GM12864 (cell line): ENCODE measurements at places on chromosomes 16 and 17.

DNA sequence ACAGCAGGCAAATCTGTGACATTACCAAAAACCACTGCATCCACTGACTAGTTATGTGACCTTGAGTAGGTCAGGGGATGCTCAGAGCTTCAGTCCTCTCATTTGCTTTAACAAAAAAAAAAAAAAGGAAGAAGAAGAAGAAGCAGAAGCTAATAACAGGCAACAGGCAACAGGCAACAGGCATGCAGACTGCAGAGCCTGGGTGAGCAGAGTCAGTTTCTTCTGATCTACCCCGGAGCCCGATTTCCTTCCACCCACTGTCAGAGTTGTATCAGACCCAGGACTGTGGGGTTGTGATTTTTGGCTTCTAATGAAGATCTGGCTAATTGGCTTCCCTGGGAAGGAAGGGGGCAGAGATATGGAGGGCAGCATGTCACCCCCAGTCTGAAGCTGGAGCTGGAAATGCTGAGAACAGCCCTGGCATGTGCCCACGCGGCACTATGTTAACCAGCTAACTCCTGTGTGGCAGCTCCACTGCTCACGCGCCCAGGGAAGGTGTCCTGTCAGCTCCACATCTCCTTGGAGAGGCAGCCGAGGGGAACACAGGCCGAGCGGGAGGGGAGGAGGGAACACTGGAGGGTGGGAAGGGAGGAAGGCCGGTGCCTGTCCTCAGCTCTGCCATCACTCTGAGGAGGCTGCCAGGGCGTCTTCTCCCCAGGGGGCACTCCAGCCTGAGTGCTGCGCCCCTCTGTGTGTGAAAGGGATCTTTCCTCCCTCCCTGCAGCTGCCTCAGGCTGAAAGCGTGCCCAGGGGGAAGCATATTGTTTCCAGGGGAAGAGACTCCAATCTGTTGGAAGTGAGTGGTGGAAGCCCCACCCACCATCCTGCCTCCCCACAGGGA is 17.6 kb downstream of the SRCIN1 start:
- no peak for DNase-seq

- no peak for DNase-seq
Observed at GRCh38 chr17:60134396-60135150, 15.2 kb upstream of the CA4 start.

- DNase-seq = no peak
Observed at GRCh38 chr17:43994272-43995149, 9.9 kb upstream of the NAGS start.

- DNase-seq = no peak
Observed at GRCh38 chr17:63116967-63117830, 151.2 kb downstream of the TANC2 start.

DNA sequence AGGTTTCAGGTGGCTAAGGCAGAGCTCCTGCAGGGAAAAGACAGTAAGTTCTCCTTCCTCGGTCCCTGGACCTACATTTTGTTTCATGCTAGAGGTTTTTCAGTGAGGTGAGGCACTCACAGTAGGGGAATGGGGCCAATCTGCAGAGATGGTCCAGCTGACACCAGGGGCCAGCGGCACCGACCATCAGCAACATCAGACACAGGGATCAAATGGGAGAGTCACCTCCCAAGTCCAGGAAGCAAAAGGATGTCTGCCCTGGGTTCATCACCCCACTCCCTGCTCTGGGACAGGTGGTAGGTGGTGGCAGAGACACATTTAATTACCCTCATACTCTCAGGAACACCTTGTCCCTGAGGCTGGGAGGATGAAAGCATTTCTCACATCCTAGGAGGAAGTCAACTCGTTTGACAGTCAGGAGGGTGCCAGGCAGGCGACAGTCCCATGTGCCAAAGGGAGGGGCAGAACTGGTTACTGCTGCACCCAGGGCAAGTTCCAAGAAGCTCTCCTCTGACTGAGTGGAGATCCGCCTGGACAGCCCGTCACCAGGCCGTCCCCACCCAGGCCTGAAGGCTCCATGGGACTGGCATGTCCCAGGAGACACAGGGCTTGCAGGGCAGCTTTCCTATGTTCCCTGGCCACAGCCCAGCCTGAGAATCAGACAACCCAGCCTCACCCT is 19.2 kb downstream of the ATP6V0D1 start:
- no peak for DNase-seq

- DNase-seq = no peak
Observed at GRCh38 chr16:9334103-9334502, 242.7 kb downstream of the HAPSTR1 start.

- DNase-seq = no peak
Observed at GRCh38 chr17:59859444-59860025, 33.2 kb downstream of the TUBD1 start.

DNA sequence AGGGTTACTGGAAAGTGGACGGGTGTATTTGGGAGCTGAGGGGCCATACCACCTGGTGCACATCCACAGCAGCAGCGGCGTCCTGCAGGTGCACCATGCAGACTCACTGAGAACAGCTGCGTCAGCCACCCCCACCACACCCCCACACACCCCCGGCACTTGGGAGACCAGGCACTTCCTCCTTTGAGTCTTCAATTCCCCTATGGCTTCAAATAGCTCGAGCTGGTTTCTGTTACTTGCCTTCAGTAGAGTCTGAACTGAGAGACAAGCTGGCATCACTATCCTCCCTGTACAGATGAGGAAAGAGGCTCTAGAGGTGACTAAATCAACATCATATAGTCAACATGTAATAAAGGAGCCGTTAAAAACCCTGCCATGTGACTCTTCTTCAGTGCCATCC is 15.4 kb downstream of the CUEDC1 start:
- DNase-seq = peak; percentile 82

- DNase-seq = no peak
Observed at GRCh38 chr17:19647697-19648474, 665 bp upstream of the ALDH3A2 start.

- peak; percentile 13 for DNase-seq
Observed at GRCh38 chr17:4249452-4250029, 14.2 kb downstream of the ANKFY1 start.

DNA sequence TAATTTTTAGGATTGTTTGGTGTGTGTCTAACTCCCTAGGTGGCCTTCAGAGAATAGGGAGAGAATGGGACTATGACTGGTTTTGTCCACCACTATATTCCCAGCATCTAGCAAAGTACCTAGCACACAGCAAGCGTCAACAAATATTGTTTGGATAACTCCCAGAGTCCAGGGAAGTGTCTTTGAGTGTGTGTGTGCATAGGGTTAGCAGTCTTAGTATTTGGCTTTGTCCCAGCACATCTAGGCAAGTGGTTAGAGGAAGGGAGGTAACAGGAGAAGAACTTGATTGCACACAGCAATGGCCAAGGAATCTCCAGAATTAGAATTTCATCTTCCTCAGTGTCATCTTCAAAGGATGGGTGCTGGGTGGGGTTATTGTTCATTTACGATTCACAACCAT is 385.4 kb upstream of the CDH5 start:
- no peak for DNase-seq

- DNase-seq = no peak
Observed at GRCh38 chr16:66462912-66463311, 35.8 kb downstream of the BEAN1 start.

DNA sequence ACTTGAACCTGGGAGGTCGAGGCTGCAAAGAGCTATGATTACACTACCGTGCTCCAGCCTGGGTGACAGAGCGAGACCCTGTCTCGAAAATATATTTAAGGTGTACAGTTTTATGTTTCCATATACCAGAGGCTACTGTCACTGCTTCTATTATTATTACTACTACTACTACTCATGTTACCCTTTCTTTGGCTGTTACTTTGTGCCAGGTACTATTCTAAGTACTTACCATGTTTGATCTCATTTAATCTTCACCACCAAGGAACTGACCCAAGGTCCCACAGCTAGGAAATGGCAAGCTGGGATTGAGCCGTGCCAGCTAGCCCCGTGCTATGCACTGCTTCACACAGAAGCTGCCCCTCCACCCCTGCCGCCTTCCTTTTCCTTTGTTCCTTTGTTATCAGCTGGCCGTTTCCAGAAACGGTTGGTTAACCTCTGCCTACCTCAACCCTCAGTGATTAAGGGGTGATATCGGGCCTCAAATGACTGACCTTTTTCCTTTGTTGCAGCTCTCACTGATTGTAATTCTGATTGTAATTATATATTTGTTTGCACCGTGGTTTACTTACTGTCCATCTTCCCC is 78.4 kb downstream of the ABCC1 start:
- no peak for DNase-seq

DNA sequence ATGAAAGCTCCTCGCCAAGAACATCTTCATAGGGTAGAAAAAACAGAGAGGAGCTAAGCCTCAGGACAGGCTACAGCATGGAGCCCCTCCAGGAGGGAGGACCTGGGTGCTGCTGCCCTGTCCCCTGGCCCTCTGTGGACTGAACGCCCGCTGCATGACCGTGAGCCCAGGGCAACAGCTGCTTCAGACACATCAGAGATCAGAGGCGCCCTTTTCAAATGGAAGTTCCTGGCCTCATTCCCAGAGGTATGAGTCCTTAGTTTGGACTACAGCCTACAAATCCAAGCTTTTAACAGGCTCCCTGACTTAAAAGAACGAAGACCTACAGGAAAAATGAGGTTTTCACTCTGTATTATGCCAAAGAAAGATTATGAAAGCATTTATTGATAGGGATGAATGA is 48.5 kb downstream of the ZNF18 start:
- DNase-seq = no peak

- no peak for DNase-seq
Observed at GRCh38 chr17:19897903-19898302, 30.2 kb upstream of the ULK2 start.

DNA sequence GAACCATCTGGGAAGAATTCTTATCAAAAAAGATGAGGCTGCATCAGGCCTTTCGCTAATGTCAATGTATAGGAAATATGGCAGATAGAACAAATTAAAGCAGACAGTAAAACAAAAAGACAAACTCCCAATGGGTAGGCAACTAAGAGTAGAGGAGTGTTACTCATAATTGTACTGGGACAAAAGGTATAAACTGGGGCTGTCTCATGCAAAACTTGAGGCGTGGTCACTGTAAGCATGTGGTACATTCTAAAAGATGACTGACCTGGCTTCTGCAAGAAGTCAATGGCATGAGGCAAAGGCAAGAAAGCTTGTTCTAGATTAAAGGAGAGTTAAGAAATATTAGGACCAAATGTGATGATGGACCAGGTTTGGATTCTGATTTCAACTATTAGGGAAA is 26.7 kb downstream of the SMIM36 start:
- DNase-seq = no peak

- DNase-seq = no peak
Observed at GRCh38 chr16:84519855-84520254, 15.4 kb upstream of the MEAK7 start.

- DNase-seq = no peak
Observed at GRCh38 chr17:47603830-47604597, 45.7 kb upstream of the KPNB1 start.

DNA sequence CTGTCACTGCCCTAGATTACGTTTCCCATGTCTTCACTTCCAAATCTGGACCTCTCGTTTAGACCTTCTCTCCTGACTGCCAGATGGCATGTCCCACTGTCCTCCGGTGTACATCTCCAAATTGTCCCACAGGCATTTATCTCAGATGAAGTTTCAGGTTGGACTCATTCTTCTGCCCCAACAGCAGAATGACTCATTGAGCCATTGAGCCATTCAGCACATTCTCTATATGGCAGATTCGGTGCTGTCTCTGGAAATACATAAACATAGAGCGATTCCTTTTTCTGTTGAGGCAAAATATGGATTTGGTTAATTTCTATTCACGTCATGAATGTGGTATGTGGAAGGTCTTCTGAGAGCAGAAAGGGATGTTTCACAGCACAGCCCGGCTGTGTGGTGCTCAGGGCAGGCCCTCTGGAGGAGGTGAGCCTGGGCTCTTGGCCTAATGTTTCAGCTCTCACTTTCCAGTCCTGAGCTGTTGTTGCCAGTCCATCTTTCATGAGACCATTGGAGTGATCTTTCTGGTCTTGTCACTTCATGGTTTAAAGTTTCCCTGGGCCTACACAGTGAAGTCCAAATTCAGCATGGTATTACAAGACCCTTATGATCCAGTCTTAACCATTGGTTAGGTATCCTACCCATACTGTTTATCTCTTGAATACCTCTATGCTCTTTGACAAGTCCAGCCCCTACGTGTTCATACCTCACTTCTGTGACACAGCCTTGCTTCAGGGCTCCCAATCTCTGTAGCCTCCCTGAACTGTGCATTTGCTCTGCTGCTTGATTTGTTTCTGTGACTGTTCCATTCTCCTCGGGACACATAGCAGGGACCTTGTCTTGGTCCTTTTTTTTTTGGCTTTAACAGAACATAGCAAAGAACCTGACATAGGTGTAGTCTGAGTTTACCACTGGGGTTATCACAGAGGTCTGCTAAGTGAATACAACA is 15.9 kb downstream of the HAPSTR1 start:
- DNase-seq = no peak

- DNase-seq = no peak
Observed at GRCh38 chr16:80932708-80933095, 74.0 kb downstream of the CMC2 start.

DNA sequence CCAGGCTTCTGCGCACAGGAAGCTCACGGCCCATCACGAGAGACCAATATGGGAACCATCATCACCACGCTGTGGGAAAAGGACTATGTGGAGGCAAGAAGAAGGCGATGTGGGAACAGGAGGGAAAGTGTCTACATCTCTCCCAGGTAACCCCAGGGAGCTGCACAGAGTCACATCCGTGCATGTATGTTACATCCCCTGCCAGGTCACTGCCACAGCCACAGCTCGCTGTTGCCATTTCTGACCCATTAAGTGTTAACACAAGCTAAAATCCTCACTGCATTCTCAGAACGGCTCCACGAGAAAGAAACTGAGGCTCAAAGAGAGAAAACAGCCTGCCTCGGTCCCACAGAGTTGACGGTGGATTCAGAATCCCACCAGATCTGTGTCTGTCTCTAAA is 319.1 kb downstream of the FOXL1 start:
- DNase-seq = no peak

GRCh38 chr17:929586-929985 is 50.0 kb downstream of the NXN start:
- DNase-seq = no peak

- no peak for DNase-seq
Observed at GRCh38 chr17:61400066-61400716, 548 bp downstream of the TBX2 start.

DNA sequence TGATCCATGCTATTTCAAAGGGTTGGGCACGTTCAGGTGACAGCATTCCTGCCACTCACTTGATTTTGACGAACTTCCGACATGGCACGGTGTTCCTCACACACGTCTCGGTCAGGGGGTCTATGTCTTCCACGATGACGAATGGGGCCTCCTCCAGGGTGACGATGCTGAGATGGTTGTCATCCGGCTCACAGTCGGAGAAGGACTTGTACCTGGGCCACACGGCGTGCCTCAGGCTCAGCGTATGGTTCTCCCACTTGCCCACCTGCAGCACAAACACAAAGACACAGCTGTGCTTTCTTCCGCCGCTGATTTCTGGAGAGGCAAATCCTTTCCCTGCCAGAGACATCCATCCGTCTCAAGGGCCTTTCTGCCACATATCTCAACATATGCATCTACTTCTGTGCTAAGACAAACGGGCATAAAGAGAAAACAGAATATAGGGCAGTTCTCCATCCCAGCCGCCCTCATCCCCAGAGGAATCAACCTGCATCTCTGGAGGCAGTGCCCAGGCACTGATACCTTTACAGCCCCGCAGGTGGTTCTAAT is 332.5 kb downstream of the GRIN2A start:
- no peak for DNase-seq

GRCh38 chr17:17890773-17891759 is 54.3 kb upstream of the SREBF1 start:
- no peak for DNase-seq
